Effector memory CD4-positive, alpha-beta T cell (primary cell): ENCODE measurements at places on chromosomes 7 and 10.

DNA sequence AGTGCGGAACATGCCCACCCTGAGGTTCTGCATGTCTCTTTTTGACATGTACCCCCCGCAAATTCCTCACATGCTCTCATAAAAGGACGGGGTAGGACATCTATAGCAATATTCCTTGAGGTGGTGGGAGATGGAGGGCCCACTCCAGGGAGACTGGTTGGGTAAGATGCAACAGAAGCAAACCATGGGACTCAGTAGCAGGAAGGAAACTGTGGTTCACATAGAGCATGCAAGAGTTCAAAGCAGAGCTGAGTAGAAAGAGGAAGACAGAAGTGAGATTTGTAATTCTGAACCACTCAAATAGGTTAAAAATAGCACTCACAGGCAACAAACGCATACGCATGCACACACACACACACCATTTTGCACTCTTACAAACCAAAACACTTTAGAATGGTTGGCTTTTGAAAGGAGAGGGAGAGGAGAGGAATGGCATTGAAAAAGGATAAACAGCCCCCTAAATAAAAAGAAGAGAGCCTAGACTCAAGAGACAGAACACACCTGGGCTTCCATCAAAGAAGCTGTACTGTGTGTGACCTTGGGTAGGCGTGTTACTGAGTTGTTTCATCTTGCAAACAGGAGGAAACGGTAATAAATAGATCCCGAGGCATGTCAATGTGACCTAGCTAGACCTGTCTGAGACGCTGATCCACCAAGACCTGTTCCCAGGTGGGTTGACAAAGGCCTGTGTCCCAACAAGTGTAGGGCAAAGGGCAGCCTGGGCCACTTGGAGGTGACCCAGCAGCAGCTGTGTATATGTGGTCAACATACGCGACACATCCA, 77.6 kb upstream of the LRRC4 start:
- no peaks in the 10 kb centered on the region for H3K36me3 ChIP-seq
- no peaks in the 10 kb centered on the region for H3K27me3 ChIP-seq
- DNase-seq = no peak
- peaks cover 32% of the 10 kb centered on the region for H3K4me1 ChIP-seq

DNA sequence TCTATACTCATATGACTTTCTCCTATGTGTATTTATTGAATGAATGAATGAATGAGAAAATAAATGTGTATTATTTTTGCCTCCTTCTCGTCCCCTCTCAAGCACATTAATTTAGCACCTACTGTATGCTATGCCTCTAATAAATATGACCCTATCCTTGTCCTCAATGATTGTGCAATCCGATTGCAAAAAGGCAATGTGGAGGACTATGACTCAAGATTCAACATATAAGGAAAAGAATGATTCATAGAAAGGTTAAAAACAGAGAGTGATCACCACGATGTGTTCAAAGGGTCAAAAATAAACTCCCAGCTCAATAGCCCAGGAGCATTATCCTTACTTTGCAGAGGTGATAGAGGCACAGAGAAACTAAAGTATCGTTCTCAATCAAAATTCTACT, 322.8 kb upstream of the SORCS1 start:
- no peak for DNase-seq
- H3K4me1 ChIP-seq = no peaks in the 10 kb centered on the region
- no peak overlapping the region for H3K4me3 ChIP-seq
- no peaks in the 10 kb centered on the region for H3K27me3 ChIP-seq

DNA sequence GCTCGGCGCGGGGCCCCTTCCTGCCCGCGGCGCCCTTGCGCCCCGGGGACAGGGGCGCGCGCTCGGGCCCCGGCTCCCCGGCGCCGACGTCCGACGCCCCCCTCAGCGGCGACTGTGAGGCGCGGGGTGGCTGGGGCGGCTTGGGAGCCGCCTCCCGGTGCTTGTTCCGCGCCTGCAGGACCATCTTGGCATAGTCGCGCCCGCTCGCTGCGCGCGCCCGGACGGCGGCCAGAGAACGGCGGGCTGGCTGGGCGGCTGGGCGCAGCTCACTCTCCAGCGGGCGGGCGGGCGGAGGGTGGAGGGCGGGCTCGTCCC, at the start of gene DPY19L1:
DPY19L1 (minus strand) TSS at position 275 of the 315 bp plus-strand sequence; CDS start at position 184, 91 bp downstream.
- DNase-seq = no peak
- H3K27ac ChIP-seq = peak within 1 kb of the TSS; percentile 75
- H3K4me1 ChIP-seq = peaks cover 12% of the 10 kb centered on the region
- peak within 1 kb of the TSS; percentile 70 for H3K4me3 ChIP-seq

- DNase-seq = peak; percentile 32
- H3K4me3 ChIP-seq = no peak overlapping the region
- no peak overlapping the region for H3K27ac ChIP-seq
- no peaks in the 10 kb centered on the region for H3K4me1 ChIP-seq
Observed at GRCh38 chr10:84267503-84268126, 22.8 kb downstream of the RGR start.

DNA sequence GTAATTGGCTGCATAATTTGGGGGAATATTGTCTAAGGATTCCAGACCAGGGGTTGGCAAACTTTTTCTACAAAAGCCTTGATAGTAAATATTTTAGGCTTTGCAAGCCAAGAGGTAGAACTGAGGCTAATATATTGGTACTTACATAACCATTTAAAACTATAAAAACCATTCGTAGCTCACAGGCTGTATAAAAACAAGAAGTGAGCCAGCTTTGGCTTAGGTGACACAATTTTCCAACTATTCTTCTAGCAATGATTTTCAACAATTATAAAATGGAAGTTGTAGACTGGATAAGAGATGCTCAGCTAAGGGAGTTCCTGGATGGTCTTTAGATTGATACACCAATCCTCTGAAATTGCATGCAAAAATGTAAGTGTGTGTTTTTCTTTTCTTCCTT, 1.4 kb downstream of the GPR141 start:
- DNase-seq = no peak
- H3K4me3 ChIP-seq = no peak overlapping the region
- H3K4me1 ChIP-seq = no peaks in the 10 kb centered on the region
- H3K27ac ChIP-seq = no peak overlapping the region
- no peaks in the 10 kb centered on the region for H3K27me3 ChIP-seq

GRCh38 chr7:5345171-5345570, 62.4 kb downstream of the SLC29A4 start:
- peaks cover 43% of the 10 kb centered on the region for H3K36me3 ChIP-seq
- no peaks in the 10 kb centered on the region for H3K4me1 ChIP-seq
- DNase-seq = no peak
- H3K27ac ChIP-seq = no peak overlapping the region
- no peaks in the 10 kb centered on the region for H3K27me3 ChIP-seq
- no peak overlapping the region for H3K4me3 ChIP-seq

- H3K4me3 ChIP-seq = no peak overlapping the region
- H3K36me3 ChIP-seq = no peaks in the 10 kb centered on the region
- peak overlapping the region; percentile 66 for H3K27ac ChIP-seq
- no peak for DNase-seq
- H3K27me3 ChIP-seq = no peaks in the 10 kb centered on the region
Observed at GRCh38 chr10:17216217-17216900, 11.7 kb upstream of the VIM start.

- no peaks in the 10 kb centered on the region for H3K4me1 ChIP-seq
- no peak overlapping the region for H3K4me3 ChIP-seq
- H3K36me3 ChIP-seq = no peaks in the 10 kb centered on the region
- DNase-seq = no peak
- peaks cover 8% of the 10 kb centered on the region for H3K27me3 ChIP-seq
Observed at GRCh38 chr7:103985565-103986126, 3.8 kb downstream of the RELN start.
